ENCODE measurements at places on chromosomes 12 and 14.

- no peak for DNase-seq
Observed at GRCh38 chr12:77122236-77122635, 56.9 kb upstream of the E2F7 start.

DNA sequence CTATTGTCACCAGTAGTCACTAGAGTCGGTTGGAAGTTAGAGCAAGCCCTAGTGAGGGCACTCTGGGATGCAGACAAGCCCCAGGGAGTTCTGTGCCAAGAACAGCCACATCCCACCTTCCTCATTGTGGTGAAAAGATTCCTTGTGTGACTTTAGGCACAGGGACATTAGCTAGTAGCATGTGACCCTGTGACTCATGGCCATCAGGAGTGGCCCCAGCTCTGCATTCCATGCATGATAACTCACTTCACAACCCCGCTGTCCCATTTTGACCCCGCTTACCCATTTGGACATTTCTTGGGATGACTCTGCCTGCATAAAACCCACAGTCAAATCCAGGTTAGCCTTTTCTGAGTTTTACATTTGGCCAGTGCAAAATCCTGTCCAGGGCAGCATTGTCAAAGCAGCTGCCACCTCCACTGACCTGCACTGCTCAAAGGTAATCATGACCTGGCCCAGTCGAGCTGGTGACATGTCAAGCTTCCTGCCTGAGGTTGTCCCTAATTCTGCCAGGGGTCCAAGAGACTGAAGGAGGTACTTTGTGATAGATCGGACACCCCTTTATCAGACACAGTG, 430.5 kb downstream of the DPF3 start:
- no peak for DNase-seq

GRCh38 chr14:70641548-70642302, at the start of gene TTC9:
Gene TTC9, plus strand, starts transcription at chr14:70641916. Its CDS starts 214 bp downstream, at chr14:70642130.
- DNase-seq: no peak

GRCh38 chr12:9634177-9634803, 26.6 kb upstream of the KLRB1 start:
- peak; percentile 62 for DNase-seq

- DNase-seq: no peak
Observed at GRCh38 chr12:104551313-104551931, 94.7 kb downstream of the CHST11 start.

GRCh38 chr14:50601394-50601793, 41.4 kb downstream of the ATL1 start:
- DNase-seq: no peak

GRCh38 chr12:60803147-60803546, 1207.3 kb downstream of the SLC16A7 start:
- DNase-seq: no peak

DNA sequence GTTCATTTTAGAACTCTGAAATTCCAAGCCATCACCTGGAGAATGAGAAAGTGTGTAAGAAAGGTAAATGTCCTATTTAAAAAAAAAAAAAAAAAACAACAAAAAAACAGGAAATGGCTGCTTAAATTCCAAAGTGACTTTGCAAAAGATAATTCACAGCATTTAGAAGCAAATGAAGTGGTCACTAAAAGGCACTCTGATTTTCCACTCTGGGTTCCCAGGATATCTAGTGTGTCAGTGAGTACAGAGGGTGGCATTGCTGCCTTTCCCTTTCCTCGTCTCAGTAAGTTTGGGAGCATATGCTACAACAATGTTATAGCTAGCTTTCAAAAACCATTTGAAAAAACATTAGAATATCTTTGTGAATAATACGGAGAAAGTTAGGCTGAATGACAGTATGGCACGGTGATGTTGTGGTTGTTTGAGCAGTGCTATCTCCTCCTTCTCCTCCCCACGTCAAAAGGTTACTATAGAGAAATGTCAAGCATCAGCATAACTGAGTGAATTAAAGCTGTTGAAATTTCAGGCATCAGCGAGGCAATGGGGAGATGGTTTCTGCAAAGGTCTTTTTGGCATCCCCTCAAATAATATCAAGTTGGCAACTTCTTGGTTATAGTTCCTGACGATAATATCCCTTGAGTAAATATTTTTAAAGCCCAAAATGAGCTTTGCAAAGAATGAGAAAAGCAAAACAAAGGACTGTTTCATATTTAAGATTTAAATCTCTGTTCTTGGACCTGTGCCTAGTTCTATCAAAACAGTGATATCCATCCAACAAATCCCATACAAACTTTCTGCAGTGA, 164.5 kb upstream of the E2F7 start:
- DNase-seq: no peak

GRCh38 chr14:33938131-33938949, 12.5 kb downstream of the EGLN3 start:
- DNase-seq: no peak

DNA sequence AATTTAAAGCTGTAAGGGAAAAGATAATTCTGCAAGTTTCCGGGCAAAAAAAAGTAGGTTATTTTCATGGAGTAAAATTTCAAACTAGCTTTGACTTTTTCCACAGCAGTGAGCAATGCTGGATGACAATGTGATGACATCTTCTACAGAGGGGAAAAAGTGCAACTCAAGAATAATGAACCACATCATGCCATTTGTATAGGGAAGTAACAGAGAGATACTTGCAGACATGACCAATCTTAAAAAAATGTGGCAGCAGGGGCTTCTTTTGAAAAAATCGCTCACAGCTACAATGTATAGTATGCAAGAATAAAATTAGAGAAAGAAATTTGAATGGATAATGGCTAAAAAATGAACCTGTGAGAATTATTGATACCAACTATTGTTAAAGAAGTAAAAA, 115.5 kb downstream of the DHRS2 start:
- DNase-seq: no peak

DNA sequence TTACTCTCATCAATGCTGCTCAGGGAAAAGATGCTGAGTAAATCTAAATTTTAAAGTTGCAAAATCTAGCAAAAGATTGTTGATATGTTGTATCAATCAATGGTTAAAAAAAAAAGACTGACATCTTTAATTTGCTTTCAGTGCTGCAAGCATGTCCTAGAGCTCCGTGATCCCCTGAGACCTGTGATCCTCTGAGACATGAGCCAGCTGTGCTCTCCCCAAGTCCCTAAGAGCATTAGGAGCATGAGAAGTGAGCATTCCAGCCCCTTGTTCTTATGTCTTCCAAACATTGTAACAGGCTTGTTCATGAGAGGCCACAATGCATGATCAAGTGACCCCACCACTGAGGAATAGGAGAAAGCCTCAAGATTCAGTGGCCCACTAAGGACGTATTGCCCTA, 116.6 kb downstream of the DAD1 start:
- DNase-seq: no peak

- no peak for DNase-seq
Observed at GRCh38 chr14:54674046-54674741, 107.3 kb downstream of the SAMD4A start.

DNA sequence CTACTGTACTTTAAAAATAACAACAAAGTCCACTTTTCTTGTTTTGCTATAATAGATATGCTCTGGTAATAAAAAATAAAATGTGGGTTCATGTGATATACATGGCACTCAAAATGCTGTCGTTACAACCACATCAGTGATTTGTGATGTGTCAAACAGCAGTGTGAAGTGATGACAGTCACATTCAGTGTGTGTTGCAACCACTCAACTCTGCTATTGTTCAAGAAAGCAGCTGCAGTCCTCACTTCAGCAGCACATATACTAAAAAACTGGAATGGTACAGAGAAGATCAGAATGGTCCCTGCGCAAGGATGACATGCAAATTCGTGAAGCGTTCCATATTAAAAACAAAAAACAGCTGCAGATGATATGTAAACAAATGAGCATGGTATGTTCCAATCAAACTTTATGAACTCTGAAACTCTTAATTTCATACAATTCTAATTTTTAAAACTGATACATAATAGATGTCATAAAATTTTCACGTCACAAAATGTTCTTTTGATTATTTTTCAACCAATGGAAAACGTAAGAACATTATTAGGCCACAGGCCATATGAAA, 6.7 kb downstream of the TRMT5 start:
- DNase-seq: no peak

DNA sequence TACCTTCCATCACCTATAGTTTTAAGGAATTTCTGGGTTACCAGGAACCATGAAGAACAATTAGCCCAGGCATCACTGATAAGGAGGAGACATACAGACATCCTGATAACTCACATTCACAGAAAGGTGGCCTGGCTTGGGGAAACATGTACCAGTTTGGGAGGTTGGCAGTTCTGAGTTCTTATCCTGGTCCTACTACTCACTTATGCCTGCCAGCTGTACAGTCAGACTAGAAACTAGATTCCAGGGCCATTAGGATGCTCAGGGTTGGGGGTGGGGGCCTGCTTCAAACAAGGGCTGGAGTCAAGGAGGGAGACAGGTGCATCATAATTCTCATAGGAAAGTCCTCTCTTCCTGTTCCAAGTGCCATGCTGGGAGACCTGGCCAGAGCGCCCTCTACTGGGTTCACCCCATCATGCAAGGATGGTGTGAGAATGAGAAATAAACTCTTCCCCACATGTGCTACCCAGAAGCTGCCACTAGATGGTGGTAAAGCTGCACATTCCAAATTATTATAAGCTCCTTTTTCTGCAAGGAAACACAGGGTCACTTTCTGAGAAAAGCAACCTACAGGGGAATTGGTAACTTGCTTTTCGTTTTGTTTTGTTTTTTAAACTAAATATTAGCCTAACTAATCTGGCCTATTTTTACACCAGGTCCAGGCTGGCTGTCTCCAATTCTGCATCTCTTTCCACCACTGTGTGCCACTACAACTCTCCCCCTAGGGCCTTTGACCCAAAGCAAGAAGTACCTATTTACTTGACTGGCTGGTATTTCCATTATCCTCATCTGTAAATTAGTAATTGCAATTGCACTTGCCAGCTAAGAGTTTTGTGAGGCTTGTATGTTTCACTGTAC, 14.5 kb downstream of the OAS2 start:
- DNase-seq: peak; percentile 34

DNA sequence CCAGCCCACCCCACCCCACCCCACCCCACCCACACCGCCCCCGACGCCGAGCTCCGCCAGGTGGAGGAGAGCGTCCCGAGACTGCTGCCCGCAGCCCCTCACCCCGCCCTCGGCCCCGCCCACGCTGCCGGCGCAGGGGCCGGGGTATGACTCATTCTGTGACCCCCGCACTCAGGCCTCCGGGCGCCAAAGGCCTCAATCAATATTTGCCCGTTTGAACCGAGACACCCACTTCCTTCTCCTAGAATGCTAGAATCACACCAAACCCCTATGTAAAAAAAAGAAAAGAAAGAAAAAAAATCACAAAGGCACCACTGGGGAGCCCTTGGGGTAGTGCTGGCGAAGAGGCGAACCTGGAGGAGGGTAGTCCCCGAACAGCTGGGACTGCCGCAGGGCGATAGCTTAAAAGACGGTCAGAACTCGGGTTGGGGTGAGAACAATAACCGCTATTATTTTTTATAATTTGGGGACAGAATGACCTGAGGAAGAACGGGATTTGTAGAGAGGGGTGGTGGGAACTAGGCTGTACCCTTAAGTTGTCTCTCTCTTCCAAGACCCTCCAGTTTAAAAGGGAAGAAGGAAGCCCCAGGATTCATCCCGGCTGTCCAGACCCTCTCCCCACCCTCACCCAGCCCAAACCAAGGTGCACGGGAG, 894 bp downstream of the KRT8 start:
- no peak for DNase-seq

GRCh38 chr12:96295532-96296160, 101.5 kb downstream of the ELK3 start:
- no peak for DNase-seq

GRCh38 chr14:101025696-101026095, 122.2 kb upstream of the RTL1 start:
- DNase-seq: no peak

DNA sequence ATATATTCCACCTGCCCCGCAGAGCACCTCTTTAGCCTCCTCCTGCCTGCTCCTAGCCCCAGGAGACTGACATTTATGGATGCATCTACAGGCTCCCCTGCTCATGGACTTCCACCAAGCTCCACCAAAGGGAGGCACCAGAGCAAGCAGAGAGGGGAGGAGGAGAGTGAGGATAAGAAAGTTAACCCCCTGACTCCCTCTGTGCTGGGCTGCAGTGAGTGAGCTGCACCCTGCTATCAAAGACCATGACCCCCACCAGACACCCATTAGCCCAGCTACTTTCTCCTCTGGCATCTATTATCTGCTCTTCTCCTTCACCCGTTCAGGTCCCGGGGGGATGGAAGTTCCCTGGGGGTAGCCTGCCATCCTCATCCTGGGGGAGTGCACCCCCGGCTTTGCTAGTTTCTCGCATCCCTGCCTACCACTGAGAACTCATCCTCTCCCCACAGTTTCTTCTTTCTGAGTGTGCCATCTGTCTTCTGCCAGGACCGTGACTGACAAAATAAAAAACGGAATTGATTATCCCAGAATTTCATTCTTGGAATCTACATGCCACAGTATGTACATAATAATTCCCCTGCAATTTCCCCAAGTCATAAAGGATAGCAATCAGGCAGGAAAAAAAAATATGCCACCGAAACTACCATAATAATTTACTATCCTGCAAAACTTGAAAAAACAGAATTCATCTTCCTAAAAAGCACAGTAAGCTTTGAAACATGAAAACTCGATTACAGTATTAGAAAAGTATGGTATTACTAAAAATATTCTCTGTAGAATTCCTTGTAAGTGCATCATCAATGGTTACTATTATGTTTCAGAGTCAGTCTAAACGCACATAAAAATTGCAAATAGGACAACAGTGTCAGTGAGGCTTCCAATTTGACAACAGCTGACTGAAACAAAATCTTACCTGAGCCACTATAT, 45.2 kb downstream of the FOXN3 start:
- DNase-seq: no peak

DNA sequence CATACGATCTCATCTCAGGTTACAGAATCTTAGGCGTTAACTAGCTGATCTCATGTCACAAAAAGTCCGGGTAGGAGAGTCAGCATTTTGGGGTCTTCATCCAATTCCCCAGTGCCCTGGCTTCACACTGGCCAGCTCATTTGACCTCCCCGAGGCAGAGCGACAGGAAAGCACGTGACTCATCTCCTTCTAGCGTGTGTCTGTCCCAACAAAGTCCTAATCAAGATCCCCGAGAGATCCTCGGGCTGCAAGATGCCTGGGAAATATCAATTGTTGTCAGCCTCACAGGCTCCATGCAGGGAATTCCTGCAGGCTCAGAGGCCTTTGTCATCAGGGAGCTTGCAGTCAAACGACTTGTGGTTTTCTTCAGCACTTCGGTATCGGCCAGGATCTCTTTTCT, 57.5 kb downstream of the ZNF664 start:
- DNase-seq: no peak

DNA sequence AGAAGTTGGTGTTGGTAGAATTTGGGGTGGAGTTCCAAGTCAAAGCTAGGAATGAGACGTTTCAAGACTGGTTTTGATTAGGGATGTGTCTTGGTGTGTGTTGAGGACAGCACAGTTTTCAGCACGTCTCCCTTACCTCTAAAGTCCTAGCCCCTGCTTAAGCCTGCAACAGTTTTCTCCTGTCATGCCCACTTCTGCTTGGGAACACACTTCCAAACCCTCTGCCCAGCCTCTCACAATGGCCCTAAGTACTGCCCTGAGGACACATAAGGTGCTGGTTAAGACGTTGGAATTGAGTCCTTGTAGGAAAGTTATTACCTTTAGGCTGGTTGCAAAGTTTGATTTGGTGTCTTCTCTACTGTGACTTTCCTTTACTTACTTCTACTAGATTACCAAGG, 710 bp upstream of the BMAL2 start:
- no peak for DNase-seq
